ENCODE measurements at places on chromosomes 16 and 17.

DNA sequence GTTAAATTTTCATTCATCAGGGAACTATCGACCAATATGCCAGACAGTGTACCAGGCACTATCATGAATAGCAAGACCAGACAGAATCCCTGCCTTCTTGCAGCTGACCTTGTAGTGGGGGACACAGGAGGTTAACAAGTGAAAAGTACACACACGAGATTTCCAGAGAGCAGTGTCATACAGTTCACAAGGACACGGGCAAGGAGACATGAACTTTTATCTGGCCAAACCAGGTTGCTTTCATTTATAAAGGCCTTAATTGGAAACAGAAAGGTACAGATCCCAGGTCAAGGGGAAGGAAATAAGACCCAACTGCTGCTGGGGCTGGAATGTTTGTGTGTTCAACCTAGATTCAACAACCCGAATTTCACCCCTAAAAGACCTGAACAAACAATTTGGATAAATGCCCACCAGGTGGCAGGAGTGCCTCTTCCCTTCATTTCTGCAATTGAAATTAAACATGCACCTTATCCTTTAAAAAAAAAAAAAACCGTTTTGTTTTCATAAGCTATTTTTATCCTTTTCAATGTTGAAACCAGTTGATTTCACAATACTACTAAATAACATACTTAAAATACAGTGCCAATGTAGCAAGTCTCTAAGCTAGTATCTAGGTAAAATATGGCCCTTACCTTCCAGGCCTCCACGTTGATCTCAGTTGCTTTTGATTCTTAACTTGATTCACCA, 65.9 kb downstream of the EMP2 start:
- peak; percentile 60 for DNase-seq

GRCh38 chr17:79984045-79984840, 51.4 kb downstream of the TBC1D16 start:
- no peak for DNase-seq

DNA sequence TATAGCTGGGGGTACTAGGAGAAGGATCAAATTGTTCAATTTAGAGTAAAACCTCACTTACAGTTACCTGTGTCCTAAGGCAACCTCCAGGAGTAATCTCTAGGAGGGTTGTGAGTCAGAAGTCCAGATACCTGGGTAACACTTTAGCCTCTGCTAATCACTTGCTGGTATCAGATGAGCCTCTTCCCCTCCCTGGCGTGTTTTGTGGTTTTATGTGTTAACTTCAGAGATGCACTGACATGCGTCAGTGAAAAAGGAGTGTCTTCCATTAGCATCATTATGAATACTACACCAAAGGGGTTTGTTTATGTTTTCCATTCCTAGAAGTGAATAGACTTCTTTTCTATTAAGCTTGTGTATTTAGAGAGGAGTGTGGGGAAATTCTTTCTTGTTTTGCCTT, 208.2 kb downstream of the FTO start:
- peak; percentile 43 for DNase-seq

DNA sequence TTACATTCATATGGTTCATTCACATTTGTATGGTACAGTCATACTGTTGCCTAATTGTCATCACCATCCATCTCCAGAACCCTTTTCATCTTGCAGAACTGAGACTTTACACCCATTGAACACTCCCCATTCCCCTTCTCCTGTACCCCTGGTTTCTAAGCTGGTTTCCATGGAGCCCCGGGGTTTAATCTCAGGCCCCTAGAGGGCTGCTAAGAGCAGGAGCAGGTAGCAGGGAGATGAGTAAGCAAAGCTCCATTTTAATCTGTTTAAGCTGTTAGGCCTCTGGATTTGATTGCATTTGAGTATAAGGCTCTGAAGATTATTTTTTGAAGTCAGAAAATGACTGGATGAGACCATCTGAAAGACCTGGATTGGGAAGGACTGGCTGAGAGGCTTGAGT, 68.5 kb upstream of the RPL38 start:
- no peak for DNase-seq

GRCh38 chr17:62178579-62178978, 113.5 kb upstream of the MED13 start:
- no peak for DNase-seq

- DNase-seq, result no peak
These were observed 168.5 kb downstream of the MSI2 start for GRCh38 chr17:57424777-57425188.

- DNase-seq, result no peak
These were observed 6.9 kb downstream of the TBX6 start for GRCh38 chr16:30084816-30085159.

- no peak for DNase-seq
These were observed 203.3 kb upstream of the TBX2 start for GRCh38 chr17:61196302-61196704.

DNA sequence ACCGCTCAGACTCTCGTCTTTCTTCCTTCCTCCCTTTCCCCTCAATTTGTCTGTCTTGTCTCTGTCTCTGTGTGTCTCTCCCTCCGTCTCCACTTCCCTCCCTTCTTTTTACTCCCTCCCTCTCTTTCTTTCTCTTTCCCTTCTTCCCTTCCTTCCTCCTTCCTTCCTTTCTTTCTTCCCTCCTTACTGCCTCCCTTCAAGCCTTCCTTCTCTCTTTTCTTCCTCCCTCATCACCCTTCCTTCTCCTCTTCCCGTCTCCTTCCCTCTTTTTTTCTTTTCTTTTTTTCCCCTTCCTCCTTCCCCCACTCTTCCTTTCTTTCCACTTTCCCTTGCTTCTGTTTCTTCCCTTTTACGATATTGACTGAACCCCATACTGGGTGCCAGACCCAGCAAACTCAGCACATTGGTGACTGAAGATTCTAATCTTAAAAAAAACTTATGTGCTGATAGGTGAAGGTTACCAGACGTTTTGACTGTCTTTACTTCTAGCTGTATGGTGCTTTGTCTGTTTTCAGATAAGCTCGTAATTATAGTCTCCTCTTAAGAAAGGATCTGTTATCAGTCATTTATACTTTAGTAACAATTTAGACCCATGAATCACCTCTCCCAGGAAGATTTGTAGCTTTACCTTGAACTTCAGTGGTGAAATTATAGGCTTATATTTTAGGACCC, 481 bp upstream of the BRD7 start:
- DNase-seq, result peak; percentile 8

- DNase-seq, result no peak
These were observed 15.9 kb downstream of the TBX2 start for GRCh38 chr17:61415374-61416210.

- DNase-seq, result no peak
These were observed 20.2 kb downstream of the MBTPS1 start for GRCh38 chr16:84096447-84097005.

DNA sequence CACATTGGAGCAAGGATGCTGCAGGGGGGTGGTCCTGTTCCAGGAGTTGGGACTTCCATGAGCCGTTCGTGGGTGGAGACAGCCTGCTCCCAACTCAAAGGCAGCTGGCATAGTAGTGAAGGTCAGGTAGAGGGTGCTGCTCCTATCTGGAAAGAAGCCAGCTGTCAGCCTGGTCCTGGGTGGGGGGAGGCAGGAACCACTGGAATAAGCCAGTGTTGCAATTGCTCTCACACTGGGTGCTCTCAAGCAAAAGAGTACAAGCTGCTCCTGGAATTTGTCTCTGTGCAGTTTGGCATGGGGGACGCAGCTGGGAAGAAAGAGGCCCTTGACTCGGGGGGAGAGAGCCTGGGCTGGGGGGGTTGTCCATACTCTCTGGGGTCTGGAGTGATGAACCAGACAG, 8.7 kb downstream of the CACNG5 start:
- no peak for DNase-seq

- no peak for DNase-seq
These were observed 9.0 kb downstream of the PIK3R5 start for GRCh38 chr17:8956465-8956902.

DNA sequence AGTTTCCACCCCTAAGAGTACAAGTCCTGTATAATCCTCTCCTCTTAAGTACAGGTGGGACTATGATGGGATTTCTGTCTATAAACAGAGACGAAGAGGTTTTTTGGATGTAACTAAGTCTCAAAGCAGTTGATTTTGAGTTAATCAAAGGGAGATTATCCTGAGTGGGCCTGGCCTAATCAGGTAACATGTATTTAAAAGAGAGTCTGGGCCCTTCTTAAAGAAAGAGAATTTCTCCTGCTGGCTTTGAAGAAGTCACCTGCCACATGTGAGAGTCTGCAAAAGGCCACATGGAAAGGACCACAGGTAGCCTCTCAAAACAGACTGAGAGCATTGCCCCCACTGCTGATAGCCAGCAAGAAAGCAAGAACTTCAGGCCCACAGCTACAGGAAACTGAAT, 142.3 kb downstream of the IRX5 start:
- DNase-seq, result no peak

DNA sequence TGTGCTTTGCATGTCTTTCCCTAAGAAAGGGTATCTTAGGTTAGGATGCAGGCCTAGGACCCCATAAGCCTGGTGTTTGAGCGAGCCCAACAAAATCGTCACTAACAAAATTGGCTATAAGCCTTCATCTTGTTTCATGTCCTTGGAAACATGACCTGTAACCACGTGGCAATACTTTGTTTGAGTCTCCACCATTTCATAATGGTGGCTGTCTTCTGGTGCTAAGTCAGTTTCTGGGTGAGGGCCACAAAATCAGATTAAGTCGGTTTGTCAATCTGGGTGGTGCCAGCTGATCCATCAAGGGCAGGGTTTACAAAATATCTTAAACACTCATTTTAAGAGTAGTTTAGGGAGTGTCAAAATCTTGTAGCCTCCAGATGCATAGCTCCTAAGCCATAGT, 33.0 kb downstream of the C16orf54 start:
- no peak for DNase-seq

GRCh38 chr17:8287651-8288335, 677 bp upstream of the RANGRF start:
- DNase-seq, result no peak

- no peak for DNase-seq
These were observed 213.4 kb downstream of the ZFHX3 start for GRCh38 chr16:72834499-72834898.

DNA sequence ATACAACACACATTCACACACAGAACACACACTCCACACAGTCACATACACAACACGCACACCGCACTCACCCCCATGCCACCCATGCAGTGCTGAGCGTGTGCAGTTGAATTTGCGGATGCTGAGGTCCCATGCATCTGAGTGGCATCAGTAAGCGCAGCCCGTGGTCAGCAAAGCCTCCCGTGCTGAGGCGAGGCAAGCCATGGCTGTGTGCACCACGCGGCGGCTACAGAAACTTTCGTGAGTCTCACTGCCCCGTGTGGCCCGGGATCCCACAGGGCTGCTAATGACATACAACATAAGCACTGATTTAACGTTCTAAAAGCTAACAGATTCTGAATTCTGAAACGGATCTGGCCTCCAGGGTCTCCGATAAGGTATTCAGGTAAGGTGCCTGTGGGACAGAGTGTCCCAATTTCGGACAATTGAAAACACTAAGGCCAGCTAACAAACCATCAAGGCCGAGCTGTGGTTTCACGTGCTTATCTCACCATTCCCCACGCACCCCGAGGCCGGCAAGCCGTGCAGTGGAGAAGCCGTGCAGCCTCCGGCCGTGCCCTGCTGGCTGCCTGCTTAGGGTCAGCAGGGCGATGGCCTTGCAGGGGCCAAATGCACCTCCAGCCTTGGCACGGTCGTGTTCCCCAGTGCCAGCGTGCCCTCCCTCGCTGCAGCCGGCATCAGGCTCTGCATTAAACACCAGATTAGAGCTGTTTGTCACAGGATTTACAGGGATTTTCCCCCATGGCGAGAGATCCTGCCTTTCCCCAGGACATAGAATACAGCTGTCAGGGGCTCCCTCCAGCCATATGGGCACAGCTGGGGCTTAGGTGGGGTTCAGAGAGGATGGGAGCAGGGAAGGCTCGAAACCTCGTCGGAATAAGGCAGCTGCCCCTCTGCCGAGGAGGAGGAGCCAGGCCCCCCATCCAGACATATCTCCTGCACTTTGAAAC, 191.7 kb downstream of the C16orf95 start:
- DNase-seq, result no peak

DNA sequence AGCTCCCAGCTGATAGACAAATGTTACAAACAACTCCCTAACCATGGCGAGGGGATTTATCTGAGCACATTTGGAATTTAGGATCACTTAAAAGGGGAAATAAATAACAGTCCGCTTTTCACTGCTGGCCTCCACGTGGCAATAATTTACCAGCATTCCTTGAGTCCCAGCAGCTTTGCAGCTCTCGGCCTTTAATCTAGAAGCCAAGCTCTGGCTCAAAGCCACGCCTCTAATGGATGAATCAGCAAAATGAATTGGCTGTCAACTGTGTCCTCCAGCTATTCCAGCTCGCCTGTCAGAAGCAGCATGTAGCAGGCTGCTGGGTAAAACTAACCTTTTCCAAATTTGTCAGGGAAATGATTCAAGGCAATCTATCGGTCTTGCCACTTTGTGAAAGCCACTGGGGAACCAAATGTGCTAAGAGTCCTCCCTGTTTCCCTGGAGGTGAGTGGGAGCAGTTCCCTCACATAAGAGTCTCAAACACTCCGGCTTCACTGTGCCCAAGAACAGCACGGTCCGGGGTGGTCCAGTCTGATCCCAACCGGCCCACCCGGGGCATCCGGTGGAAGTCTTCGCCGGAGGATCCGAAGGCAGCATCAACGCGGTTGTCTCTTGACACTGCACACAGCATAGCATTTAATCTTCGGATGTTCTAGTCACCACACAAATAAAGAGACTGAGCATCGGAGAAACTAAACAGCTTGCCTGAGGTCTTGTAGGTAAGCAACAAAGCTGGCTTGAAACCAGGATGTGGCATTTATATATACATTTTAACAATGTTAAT, 143.3 kb downstream of the PARN start:
- DNase-seq, result no peak

DNA sequence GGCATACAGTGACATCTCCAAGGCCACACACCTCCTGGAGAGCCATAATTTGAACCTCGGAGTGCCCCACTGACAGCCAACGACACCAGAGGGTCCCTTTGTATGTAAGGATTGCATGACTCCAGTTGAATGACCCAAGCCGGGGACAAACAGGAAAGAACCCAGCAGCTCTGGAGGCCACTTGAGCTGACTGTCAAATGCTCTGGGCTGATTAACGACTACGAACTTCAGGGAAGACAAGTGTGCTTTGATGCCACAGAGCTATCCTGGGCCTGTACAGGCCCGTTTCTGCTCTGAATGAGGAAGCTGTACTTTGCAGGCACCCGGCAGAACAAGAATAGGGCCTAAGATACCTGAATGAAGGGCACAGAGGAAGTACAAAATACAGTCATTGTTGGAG, 404.6 kb downstream of the SLC39A11 start:
- DNase-seq, result no peak

DNA sequence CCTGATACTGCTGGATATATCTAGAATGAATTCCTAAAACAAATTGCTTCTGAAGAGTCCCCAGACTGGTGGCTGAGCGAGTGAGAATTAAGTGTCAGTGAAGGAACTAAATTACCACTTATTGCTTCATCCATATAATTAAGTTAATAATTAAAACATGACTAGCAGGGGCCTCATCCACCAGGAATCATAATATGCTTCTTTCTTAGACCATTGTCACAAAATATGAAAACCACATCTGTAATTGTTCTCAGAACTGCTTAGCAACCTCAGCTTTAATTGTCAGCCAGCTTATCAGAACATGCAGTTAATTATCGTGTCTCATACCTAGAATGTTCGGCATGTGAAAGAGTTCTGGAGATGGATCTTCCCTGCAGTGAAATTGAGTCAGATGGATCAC, 21.2 kb upstream of the PIRT start:
- no peak for DNase-seq

All from CD4-positive, alpha-beta T cell treated with Interleukin-21 for 1 hour (primary cell).